ENCODE measurements at places on chromosomes 4 and X.

- DNase-seq: no peak
These were observed 84.2 kb upstream of the WDFY3 start for GRCh38 chr4:85050736-85051135.

- DNase-seq: no peak
These were observed 394.1 kb downstream of the SPRY1 start for GRCh38 chr4:123790681-123791080.

- DNase-seq: no peak
These were observed 8.7 kb downstream of the RHOH start for GRCh38 chr4:40205259-40206198.

DNA sequence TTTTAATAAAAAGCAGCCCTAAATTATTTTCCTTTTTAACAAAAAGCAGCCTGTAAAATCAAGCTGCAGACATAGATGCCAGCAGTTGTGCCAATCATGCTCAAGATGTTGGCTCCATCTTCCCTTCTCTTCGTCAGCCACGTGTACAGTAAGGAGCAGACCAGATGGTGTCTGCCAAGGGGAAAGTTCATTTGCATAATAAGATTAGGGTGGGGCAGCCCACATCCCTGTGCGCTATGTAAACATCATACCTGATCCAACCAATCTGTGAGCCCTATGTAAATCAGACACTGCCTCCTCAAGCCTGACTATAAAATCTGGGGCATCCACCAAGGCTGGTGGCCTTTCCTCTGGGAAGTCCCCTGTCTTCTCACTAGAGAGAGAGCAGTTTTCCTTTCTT lies 23.1 kb upstream of the C1GALT1C1 start:
- DNase-seq: no peak

DNA sequence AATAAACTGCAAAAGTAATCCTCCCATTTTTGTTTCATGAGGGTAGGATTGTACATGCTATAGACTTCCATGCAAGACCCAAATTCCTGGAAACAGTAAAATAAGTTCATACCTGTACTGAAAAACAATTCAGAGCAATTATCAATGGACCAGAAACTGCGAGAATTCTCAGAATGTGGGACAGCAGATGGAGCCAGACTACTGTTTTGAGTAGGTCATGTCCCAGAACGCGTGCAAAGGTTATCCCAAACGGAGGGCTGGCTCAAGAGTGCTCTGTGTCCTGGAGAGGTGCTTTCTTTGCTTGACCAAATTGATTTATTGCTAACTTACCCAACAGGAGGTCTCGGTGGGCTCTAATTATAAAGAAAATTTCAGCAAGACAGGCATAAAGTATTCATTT lies 1.7 kb upstream of the MAGEH1 start:
- no peak for DNase-seq

DNA sequence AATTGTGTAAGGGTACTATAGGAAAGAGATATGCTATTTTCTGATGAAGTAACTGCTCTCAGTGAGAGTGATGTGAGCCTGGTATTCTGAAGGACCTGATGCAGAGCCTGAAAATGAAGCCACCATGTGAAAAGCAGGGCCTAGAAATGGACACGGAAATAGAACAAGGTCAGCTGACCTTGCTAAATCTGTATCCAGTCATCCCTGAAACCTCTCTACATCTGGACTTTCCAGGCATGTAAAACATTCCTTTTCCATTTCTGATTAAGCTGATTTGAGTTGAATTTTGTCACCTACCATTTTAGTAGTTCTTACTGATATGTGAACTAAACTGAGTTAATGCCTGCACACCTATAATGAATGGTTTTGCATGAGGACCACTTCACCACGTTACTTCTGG lies 72.4 kb upstream of the NEIL3 start:
- DNase-seq: no peak

DNA sequence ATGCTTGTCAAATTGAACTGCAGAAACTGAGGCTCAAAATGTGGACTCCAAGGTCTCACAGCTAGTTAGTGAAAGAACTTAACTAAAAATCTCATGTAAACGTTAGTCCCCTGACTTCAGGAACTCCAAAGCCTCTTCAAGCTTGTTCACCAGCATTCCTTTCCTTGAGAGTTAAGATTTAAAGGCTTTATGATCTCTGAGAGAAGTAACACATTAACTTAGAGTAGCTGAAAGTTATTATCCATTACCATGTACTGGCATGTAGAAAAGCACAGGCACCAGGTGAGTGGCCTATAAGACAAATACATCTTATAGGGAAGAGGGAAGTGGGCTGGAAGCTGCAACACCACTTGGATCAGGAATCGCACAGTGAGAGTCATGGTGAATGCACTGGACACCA lies 15.3 kb downstream of the PARM1 start:
- DNase-seq: no peak

DNA sequence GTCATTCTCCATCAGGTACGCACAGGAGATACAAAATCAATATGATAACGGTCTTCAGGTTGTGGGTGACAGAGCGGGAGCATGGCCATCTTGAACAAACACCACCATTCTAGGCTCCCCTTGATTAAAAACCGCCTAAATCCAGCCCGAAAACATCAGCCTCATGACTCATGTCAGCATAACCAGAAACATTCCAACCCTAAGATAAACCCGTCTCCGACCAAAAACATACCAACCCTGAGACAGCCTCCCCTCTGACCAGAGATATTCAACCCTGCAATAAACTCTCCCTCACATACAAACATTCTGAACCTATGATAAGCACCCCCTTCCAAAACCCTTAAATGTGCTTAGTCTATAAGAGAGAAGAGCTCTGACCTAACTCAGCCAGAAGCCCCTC lies 157.9 kb downstream of the DHRSX start:
- no peak for DNase-seq

DNA sequence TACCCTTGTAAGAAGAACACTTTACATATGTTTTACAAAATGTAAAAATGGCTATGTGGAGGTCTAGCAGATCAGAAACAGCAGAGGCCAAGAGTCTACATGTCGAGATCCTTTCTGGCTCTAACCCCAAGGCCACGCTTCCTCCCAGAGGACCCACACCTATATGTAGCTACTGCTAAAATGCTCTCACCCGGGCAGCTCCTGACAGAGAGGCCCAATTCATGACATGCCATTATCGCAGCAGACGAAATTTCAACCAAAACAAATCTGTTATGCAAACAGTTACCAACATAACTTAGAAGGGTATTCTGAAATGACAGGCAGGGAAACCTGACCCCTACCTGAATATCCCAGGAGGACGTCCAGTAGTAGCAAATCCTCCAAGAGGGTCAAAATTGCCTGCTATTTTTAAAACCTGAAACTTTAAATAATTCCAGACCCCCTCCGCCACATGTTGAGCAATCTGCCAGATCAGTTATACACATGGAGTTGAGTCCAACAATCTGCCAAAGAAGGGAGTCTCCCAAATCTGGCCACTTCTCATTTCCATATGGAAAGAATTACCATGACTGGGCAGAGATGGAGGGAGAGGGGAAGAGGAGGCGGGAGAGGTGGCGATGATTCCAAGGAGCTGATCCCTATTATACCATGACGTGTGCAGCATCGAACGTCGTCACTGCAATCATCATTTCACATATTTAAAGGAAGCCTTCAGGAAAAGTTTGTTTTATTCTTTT lies 192.9 kb upstream of the TBL1X start:
- no peak for DNase-seq

DNA sequence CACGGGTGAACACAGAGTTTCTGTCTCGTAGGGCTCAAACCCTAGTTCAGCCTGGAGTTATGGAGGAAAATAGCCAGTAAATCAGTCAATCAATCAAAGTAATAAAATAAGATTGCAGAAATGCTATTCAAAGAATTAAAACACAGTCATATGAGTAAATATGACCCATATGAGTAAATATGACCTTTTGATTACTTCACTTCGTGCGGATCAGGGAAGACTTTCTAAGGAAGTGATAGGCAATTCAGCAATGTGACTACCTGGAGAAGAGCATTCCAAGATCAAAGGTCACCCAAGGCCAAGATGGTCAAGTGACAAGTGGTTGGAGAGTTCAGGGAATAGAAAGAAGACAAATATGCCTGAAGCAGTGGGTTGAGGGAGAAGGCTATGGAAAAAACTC lies 722.6 kb downstream of the ADGRL3 start:
- DNase-seq: no peak

- no peak for DNase-seq
These were observed 40.7 kb downstream of the LARP7 start for GRCh38 chr4:112677519-112678091.

DNA sequence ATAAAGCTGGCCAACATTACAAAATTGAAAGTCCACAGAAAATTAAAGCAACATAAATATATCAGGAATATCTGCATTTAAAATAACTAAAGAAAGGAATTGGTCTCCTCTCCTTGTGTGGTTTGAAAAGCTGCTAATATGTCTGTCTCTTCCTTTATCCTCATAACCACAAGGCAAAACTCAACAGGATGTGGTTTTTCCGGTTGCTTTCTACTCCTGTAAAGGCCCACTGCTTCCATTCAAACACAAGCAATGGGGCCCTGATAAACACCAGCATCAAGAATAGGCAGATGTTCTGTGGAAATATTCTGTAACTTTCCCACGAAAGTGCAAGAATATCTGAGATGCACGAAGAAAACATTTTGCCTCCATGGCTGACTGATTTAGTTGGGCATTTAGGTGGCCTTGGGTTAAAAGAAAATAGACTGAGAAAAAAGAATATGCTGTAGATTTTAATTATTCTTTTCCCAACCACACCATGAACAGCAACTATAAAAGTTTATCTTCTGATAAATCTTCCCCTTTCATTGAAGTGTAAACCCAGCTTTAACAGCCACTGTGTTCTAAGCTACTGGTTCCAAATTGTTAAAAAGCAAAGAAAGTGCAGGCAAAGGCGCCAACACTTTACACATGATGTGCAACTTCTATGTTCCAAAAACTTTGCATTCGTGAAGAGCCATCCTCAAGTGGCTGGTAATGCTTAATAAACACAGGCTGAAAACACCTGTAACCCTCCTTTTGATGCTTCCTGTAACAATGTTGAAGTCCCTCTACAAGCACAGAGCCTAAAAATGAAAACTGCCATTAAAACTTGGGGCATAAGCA lies 50.5 kb upstream of the NDST3 start:
- DNase-seq: no peak

Measured in cortex of kidney (tissue), 1 donor.